ENCODE measurements at places on chromosomes 2 and 18. TPM values are rescaled to one million over a fixed set of nuclear protein-coding genes. Genes with fewer than 3 reads are reported as not detected.

DNA sequence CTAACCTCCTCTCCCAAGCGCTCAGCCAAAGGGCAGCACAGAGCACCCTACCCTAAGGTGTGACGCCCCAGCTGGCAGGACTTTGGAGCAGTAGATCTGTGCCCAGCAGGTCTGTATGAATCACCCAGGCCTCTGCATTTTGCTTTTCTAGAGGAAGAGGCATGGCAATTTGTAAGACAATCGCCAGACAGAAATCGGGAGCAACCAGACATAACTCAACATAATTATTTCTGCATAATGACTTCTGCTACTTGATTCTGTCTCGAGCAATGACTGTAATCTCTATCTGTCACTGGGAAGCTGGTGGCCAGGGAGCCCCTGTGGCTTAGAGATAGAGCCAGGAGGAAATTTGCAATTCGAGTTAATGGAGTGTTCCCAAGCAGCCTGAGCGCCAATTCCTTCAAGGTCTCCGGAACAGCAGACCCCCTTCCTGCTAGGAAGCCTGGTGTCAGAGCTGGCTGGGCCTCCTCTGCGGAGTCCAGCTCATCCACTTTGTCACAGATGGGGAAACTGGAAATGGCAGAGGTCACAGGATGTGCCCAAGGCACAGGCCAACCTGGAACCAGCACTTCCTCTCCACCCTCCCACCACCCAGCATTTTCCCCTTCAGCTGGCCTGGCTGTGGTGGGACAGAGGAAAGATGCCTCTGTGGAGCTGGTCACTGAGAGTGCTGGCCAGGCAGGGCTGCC lies 55.0 kb downstream of the ODC1 start:
- H3K36me3 ChIP-seq: no peaks in the 10 kb centered on the region
- H3K4me3 ChIP-seq: no peak overlapping the region
- no peaks in the 10 kb centered on the region for H3K27me3 ChIP-seq
- DNase-seq: no peak

GRCh38 chr2:145935016-145935415 lies 1415.1 kb upstream of the ZEB2 start:
- H3K4me3 ChIP-seq: no peak overlapping the region
- no peaks in the 10 kb centered on the region for H3K4me1 ChIP-seq
- DNase-seq: no peak
- no peaks in the 10 kb centered on the region for H3K27me3 ChIP-seq
- no peaks in the 10 kb centered on the region for H3K36me3 ChIP-seq

DNA sequence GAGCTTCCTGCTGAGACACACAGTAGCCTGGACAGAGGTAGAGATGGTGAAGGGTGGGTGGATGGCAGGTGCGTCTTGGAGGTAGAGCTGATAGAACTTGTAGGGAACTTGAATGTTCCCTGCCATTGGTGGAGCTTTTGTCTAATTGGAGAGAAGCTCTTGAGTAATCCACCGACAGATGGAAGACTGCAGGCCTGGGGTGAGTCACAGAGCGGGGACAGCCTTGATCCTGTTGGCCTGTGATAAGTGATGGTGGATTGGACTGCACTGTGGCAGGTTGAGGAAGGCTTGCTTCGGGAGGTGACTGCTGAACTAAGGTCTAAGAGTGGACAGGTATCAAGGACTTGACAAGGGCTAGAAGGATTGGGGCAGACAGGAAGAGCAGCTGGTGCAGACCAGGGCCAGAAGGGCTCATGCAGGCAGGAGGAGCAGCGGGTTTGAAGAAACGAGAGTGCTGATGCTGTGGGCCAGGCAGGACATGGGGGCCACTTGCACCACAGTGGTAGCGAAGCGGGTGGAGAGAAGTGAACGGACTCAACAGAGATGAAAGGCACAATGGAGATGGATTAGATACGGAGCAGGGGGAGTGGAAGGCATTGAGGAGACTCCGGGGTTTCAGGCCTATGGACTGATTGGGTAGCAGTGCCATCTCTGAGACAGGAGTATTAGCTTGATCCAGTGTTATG lies 16.3 kb downstream of the CABLES1 start:
- H3K4me3 ChIP-seq: no peak overlapping the region
- no peak for DNase-seq
- H3K4me1 ChIP-seq: peaks cover 7% of the 10 kb centered on the region
- H3K27ac ChIP-seq: no peak overlapping the region
- no peaks in the 10 kb centered on the region for H3K27me3 ChIP-seq
- H3K36me3 ChIP-seq: no peaks in the 10 kb centered on the region

DNA sequence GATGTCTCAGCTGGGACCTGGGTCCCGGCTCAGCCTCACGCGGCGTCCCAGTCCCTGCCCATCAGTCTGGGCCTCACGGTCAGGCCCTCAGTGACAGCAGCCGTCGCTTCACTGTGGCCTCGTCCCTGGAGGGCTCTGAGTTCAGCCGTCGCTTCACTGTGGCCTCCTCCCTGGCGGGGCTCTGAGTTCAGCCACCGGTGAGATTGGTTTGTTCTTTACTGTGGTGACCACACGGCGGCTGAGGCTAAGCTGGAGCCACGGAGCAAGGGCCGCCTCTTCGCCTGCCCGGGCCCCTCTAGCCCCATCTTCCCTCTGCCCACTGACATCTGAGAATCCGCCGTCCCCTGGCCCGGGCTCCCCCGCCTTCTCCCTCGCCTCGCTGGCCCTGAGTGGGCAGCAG lies 51.2 kb downstream of the NFATC1 start:
- H3K36me3 ChIP-seq: no peaks in the 10 kb centered on the region
- H3K4me1 ChIP-seq: no peaks in the 10 kb centered on the region
- no peak overlapping the region for H3K27ac ChIP-seq
- H3K27me3 ChIP-seq: no peaks in the 10 kb centered on the region
- no peak overlapping the region for H3K4me3 ChIP-seq
- no peak for DNase-seq

- DNase-seq: no peak
- H3K27me3 ChIP-seq: no peaks in the 10 kb centered on the region
- H3K4me1 ChIP-seq: no peaks in the 10 kb centered on the region
- H3K36me3 ChIP-seq: no peaks in the 10 kb centered on the region
Measured at GRCh38 chr2:31402388-31402787, 12.2 kb downstream of the XDH start.

- H3K27ac ChIP-seq: no peak overlapping the region
- H3K4me1 ChIP-seq: no peaks in the 10 kb centered on the region
- no peaks in the 10 kb centered on the region for H3K36me3 ChIP-seq
- no peaks in the 10 kb centered on the region for H3K27me3 ChIP-seq
- H3K4me3 ChIP-seq: no peak overlapping the region
Measured at GRCh38 chr18:46518438-46518837, 138.6 kb downstream of the LOXHD1 start.

- no peak overlapping the region for H3K4me3 ChIP-seq
- no peak for DNase-seq
- no peaks in the 10 kb centered on the region for H3K27me3 ChIP-seq
- H3K36me3 ChIP-seq: no peaks in the 10 kb centered on the region
- no peak overlapping the region for H3K27ac ChIP-seq
- no peaks in the 10 kb centered on the region for H3K4me1 ChIP-seq
Measured at GRCh38 chr18:38951633-38952032, 1386.0 kb upstream of the CELF4 start.

- no peaks in the 10 kb centered on the region for H3K27me3 ChIP-seq
- no peak overlapping the region for H3K4me3 ChIP-seq
- no peaks in the 10 kb centered on the region for H3K4me1 ChIP-seq
- DNase-seq: no peak
- H3K36me3 ChIP-seq: no peaks in the 10 kb centered on the region
- H3K27ac ChIP-seq: no peak overlapping the region
Measured at GRCh38 chr2:58541511-58541910, 300.4 kb upstream of the FANCL start.

- H3K4me1 ChIP-seq: no peaks in the 10 kb centered on the region
- H3K27ac ChIP-seq: no peak overlapping the region
- no peak overlapping the region for H3K4me3 ChIP-seq
- H3K27me3 ChIP-seq: no peaks in the 10 kb centered on the region
Measured at GRCh38 chr2:232886176-232886575, 16.1 kb downstream of the SNORC start.

GRCh38 chr18:9513971-9514512 lies 38.7 kb downstream of the RALBP1 start:
- no peak overlapping the region for H3K27ac ChIP-seq
- no peaks in the 10 kb centered on the region for H3K36me3 ChIP-seq
- no peak for DNase-seq
- H3K27me3 ChIP-seq: no peaks in the 10 kb centered on the region

DNA sequence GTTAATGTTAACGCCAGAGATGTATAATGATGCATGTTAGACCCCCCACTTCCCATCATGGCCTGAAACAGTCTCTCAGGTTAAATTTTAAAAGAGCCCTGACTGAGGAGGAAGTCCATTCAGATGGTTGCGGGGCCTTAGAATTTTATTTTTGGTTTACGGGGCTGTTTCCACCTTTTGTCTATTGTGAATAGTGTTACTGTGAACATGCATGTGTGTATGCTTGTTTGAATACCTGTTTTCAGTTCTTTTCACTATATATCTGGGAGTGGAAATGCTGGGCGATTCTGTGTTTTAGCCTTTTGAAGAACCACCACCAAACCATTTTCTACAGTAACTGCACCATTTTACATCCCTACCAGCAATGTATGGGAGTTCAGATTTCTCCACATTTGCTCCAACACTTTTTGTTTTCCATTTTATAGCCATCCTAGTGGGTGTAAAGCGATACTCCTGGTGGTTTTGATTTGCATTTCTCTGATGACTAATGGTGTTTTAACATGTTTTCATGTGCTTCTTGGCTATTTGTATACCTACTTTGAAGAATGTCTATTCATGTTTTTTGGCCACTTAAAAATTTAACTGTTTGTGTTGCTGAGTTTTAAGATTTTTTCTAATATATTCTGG lies 133.0 kb downstream of the MYO3B start:
- DNase-seq: no peak
- no peak overlapping the region for H3K4me3 ChIP-seq
- H3K36me3 ChIP-seq: no peaks in the 10 kb centered on the region

DNA sequence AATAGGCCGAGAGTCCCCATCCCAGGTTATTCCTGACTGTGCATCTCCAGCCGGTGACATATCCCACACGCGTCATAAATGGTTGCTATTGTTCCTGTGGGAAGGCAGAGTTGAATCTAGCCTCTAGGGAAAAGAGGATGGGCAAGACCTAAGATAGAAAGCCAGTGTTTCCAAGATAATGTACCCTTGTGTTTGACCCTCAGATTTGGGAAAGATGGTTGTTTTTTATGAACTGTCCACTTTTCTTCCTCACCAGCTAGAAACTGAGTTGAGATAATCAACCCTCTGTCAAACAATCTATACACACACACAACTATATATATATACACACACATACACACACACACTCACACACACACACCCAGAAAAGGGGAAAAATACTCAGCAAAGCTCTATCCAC lies 131.0 kb downstream of the PRKCE start:
- H3K4me1 ChIP-seq: peaks cover 10% of the 10 kb centered on the region
- H3K27ac ChIP-seq: peak overlapping the region; percentile 39
- no peak for DNase-seq
- H3K4me3 ChIP-seq: no peak overlapping the region
- H3K27me3 ChIP-seq: no peaks in the 10 kb centered on the region

DNA sequence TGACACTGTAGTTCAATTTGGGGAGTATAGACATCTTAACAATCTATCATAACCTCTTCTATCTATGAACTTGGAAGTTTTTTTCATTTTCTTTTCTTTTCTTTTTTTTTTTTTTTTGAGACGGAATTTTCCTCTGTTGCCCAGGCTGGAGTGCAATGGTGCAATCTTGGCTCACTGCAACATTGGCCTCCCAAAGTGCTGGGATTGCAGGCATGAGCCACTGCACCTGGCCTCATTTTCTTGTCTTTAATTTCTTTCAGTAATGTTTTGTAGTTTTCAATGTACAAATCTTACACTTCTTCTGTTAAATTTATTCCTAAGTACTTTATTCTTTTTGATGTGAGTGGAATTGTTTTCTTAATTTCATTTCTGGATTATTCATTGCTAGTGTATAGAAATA lies 14.6 kb downstream of the ASAP2 start:
- H3K27ac ChIP-seq: no peak overlapping the region
- no peak for DNase-seq
- H3K27me3 ChIP-seq: no peaks in the 10 kb centered on the region

GRCh38 chr18:46340716-46341115 lies 236.5 kb downstream of the HAUS1 start:
- no peaks in the 10 kb centered on the region for H3K4me1 ChIP-seq
- no peak overlapping the region for H3K4me3 ChIP-seq
- DNase-seq: no peak
- H3K27ac ChIP-seq: no peak overlapping the region
- H3K36me3 ChIP-seq: no peaks in the 10 kb centered on the region
- no peaks in the 10 kb centered on the region for H3K27me3 ChIP-seq

DNA sequence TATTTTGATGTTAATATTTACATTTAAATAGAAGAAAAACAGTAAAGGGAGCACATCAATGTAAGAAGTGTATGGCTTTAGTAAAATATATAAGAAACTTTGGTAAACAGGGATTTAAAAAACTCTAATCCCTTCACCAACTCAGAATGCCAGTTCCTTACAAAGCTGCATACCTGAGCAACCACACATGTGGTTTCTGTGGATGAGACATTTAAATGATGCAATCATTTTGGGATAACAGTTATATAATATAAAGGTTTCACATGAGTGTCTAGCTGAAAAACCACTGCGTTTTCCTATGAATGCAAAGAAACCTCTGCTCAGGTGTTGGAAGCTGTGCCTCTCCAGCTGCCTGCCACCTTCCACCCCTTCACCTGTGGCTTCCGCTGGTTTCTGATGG lies 209.1 kb upstream of the REV1 start:
- peaks cover 3% of the 10 kb centered on the region for H3K4me1 ChIP-seq
- no peak for DNase-seq
- H3K27me3 ChIP-seq: no peaks in the 10 kb centered on the region
- H3K27ac ChIP-seq: no peak overlapping the region
- no peak overlapping the region for H3K4me3 ChIP-seq

DNA sequence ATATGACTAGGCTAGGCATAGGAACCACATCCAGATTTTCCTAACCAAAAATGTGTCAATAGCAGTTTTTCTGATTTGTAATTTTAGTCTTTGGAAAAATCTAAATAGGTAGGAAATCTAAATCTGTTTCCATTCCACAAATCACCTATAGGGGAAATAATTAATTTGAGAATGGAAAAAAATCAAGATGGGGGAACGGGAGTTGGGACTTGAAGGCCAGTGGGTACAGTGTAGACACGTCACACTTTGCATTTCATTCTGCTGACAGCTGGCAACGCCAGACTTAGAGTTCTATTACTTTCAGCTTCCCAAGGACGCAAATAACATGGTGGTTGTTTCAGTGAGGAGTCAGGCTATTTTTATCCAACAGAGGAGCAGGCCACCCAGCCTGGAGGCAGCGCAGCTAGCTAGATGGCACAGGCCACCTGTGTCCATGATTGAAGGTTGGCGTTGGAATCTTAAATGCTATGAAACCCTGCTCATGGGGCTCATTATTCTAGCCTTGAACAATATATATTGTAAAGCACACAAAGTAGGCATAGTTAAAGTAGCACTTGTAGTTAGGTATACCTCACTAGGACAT lies 23.4 kb downstream of the HNRNPA3 start:
- peaks cover 14% of the 10 kb centered on the region for H3K4me1 ChIP-seq
- peak overlapping the region; percentile 22 for H3K27ac ChIP-seq
- no peaks in the 10 kb centered on the region for H3K27me3 ChIP-seq

- no peaks in the 10 kb centered on the region for H3K36me3 ChIP-seq
- H3K4me1 ChIP-seq: no peaks in the 10 kb centered on the region
- no peak overlapping the region for H3K4me3 ChIP-seq
- no peaks in the 10 kb centered on the region for H3K27me3 ChIP-seq
- no peak for DNase-seq
- H3K27ac ChIP-seq: peak overlapping the region; percentile 42
Measured at GRCh38 chr2:190529486-190530247, 4.9 kb downstream of the NEMP2 start.

Gene GAD1
- total RNA-seq: 0.15 TPM

Gene BARD1
- total RNA-seq: 16.7 TPM

Gene CIB4
- not detected for total RNA-seq

Gene ARID5A
- total RNA-seq: 18.9 TPM

Gene LAMA3
- 43.4 TPM for total RNA-seq

Gene ABCB6
- 14.5 TPM for total RNA-seq

Gene KCNJ3
- total RNA-seq: under 0.01 TPM

Data from breast epithelium (tissue), 4 donors.